ENCODE measurements at places on chromosomes 6 and 20. TPM values are rescaled to one million over a fixed set of nuclear protein-coding genes. Genes with fewer than 3 reads are reported as not detected.

GRCh38 chr6:2876210-2877056 is 26.7 kb downstream of the SERPINB9 start:
- DNase-seq, result peak; percentile 58

- DNase-seq, result no peak
Observed at GRCh38 chr6:39048481-39049399, at the start of gene GLP1R. Gene GLP1R (plus strand): TSS chr6:39048781. CDS start chr6:39048841, 60 bp downstream.

GRCh38 chr20:49818816-49819215 is 6.2 kb downstream of the SLC9A8 start:
- DNase-seq, result no peak

GRCh38 chr6:151885234-151885633 is 77.8 kb downstream of the ESR1 start:
- DNase-seq, result no peak

GRCh38 chr6:17768388-17768787 is 61.7 kb upstream of the NUP153 start:
- DNase-seq, result no peak

DNA sequence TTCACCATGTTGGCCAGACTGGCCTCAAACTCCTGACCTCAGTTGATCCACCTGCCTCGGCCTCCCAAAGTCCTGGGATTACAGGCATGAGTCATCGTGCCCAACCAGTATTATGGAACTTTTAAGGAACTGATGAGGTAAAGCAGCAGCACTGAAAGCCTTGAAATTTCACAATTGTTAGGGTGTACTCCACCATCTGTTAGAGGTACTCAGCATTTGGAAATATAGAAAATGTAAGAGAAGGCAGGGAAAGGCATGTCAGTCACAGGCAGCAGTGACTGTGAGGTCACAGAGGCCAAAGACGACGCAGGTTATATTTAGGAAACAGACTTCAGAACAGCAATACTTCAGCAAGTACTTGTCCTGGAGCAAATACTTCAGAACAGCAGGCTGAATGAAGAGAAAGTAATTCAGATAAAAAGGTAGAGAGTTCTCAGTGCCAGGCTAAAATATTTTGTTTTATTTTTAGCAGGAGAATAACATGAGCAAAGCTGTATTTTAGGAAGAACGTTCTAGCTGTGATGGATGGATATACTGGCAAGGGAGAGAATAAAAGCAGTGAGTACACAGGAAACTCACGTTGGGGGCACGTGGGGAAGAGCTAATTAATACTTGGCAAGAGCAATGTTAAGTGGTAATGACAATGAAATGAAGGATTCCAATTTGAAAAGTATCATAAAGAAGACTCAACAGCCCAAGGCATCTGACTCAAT is 67.2 kb downstream of the DTNBP1 start:
- DNase-seq, result no peak

GRCh38 chr20:63911176-63911575 is 16.2 kb downstream of the DNAJC5 start:
- no peak for DNase-seq

DNA sequence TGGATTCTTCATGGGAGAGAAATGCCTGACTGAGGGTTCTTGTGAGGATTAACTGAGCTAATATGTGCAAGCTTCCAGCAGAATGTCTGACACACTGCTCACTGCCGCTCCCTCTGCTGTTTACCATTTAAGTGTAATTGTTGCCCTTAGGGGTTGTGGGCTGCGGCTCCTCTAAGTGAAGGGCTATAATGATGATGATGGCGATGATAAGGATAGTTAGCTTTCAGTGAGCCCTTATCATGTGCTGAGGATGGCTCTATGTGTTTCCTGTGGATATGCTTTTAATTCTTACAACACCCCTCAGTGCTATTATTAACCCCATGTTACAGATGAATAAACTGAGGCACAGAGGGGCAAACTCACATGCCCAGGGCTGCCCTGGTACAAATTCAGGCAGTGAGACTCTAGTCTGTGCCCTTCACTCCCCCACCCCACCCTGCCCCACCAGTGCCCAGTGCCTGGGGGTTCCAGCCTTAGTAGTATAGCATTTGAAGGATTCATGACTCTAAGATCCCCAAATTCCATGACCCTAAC is 33.4 kb downstream of the TGM2 start:
- no peak for DNase-seq

DNA sequence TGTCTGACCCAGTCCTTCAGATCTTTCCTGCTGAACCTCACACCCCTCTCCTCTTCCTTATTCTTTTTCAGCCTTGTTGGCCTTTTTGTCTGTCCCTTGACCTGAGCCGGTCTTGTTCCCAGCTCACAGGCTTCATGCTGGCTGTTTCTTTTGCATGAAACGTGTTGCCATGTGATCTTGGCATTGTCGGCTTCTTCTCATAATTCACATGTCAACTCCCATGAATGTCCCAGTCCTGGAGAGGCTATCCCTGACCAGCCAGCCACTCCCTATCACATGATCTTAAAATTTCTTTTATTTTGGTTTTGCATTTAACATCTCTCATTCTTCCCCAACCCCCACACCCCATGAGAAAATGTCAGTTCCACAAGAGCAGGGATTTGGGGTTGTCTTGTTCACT is 131.2 kb upstream of the TSHZ2 start:
- DNase-seq, result no peak

The LY6G5C gene
- 2.1 TPM for total RNA-seq

The SAMD5 gene
- total RNA-seq, result not detected

The OTOR gene
- total RNA-seq, result not detected

The CSTF1 gene
- total RNA-seq, result 33.8 TPM

The PSMB1 gene
- 94.3 TPM for total RNA-seq

The METTL24 gene
- not detected for total RNA-seq

The SCUBE3 gene
- total RNA-seq, result not detected

The GSTA5 gene
- total RNA-seq, result not detected

All from B cell (primary cell).